ENCODE measurements at places on chromosomes 7 and 10.

GRCh38 chr10:89351412-89351779, 23.6 kb downstream of the IFIT3 start:
- no peak for DNase-seq

- no peak for DNase-seq
Measured at GRCh38 chr7:41994746-41995110, 242.3 kb downstream of the GLI3 start.

GRCh38 chr7:82444220-82444909, 788 bp upstream of the CACNA2D1 start:
- DNase-seq, result no peak

- DNase-seq, result no peak
Measured at GRCh38 chr10:52870562-52870961, 98.0 kb upstream of the MBL2 start.

DNA sequence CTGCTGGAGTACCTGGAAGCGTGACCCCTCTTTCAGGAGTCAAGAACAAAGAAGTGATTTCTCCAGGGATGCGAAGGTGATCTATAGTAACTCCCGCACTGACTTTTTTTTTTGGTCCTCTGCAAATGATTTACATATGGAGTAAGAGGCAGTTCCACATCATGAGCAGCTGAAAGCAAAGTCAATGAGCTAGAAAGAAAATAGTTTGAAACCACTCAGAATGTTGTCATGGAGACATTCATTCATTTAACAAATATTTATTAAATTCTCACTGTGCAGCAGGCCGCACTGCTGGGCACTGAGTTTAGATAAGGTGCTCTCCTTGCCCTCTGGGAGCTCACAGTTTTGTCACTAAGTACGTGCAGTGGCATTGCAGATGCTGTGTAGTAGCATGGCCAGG, 206.7 kb downstream of the CAMK1D start:
- DNase-seq, result no peak

DNA sequence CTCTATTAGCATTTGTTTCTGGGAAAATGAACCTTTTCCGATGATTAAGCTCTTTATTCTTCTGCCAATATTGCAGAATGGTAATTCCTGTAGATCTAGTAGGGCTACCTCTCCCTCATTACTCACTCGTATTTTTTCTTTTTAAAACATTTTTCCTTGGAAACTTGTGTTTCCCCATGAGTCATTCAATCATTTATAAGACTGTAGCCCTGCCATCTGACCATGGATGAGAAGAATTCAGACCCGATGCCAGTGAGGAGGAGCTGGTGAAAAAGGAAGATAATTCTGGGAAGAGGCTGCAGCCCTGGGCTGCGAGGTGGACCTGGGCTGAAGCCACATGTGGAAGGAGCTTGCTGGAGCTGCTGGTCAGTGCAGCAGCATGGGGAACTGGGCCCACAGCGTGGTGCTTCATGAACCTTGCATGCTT, 242.8 kb downstream of the KLF6 start:
- DNase-seq, result no peak

DNA sequence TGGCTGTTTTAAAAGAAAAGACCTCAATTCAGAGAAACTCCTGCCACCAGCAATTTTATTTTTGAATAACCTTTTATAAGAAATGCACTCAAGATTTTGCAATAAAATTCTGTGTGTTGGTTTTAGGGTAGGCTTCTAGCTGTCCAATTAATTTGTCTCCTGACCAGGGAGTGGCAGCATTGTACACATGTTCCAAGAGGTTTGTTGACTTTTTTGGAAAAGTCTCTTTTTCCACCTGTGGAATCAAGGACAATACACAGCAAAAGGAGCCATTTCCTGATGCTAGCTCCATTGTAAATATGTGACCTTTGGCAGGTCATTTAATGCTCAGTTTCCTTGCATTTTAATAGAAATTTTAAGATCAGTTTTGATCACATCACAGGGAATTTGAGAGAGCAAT, 1.8 kb downstream of the GIMAP5 start:
- DNase-seq, result no peak

DNA sequence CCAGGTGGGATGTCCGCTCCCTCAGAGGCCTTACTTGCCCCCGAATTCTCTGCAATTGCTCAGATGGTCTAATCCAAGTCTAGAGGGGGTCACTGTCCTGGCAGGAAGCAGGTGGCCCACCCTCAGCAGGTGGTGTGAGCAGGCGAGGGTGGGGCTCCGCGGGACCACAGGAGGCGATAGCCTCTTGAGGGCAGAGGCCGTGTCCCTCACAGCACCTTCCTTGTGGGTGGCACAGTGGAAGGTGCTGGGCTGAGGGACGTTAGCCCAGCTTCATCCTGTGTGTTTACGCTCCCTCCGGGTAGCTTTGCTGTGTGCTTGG, 38.3 kb upstream of the INPP5A start:
- DNase-seq, result no peak

DNA sequence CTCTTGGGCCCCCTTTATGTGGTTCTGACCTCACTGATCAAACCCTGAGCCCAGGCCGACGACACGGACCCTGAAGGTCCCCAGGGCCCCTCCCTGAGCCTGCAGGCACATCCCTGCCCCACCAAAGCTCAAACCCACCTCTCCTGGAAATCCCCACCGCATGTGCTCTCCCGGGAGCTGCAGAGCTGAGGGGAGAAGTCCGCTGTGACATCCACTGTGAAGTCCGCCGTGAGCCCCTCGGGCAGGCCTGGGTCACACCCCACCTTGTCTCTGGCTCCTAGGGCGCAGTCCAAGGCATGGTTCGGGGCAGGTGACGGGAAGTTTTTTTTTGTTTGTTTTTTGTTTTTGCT, 100.2 kb downstream of the MICALL2 start:
- no peak for DNase-seq

DNA sequence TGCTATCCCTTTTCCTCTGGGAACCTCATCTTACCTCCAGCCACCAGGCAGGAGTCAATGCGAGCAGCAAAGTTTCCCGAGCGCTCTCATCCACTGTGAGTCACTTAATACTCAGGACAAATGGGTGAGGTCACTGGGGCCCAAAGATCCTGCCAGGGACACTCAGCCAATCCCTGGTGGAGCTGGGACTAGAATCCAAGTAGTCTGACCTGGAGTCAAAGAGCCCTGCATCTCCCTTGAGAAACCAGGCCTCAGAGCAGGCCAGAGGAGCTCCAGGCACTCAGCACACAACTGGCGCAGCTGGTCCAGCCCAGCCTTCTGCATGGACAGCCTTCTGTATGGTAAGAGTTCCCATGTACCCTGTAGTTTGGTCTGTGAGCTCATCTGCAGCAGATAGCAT, 142.3 kb downstream of the MAPK8 start:
- no peak for DNase-seq

DNA sequence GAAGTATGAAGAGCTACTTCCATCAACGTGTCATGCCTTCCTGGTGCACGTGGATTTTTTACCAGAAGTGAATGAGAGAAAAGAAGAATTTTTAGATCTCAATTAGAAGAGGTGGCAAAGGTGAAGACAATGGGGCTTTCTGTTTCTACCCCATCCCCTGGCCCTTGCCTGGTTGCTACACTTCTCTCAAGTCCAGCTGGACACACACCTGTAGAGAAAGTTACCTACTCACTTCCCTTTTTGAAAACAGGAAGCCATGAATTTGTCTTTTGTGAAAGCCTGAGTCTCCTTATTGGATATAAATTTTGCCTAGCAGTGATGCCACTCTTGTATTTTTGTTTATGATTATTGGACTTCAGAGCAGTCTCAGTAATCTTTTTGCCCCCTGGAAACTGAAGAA, 142.9 kb upstream of the AKR1E2 start:
- DNase-seq, result no peak

DNA sequence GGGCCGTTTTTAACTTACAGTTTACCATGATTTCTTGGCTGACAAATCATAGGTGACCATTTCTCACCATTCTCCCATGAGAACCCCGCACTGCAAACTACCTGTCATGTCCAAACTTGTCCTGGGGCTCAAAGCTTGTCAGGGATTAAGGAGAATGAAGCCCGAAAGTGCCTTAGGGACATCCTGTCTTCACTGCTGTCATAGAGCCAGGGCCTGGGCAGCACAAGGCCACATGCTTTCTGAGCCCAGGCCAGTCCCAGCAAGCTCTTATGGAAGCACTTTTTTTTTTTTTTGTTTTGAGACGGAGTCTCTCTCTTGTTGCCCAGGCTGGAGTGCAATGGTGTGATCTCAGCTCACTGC, 33.9 kb downstream of the CCM2 start:
- DNase-seq, result no peak

GRCh38 chr10:62130948-62131347, 137.7 kb downstream of the RTKN2 start:
- no peak for DNase-seq

- peak; percentile 49 for DNase-seq
Measured at GRCh38 chr7:116630932-116631671, 40.9 kb upstream of the MET start.

GRCh38 chr7:36758879-36759278, 34.6 kb upstream of the AOAH start:
- no peak for DNase-seq

- DNase-seq, result no peak
Measured at GRCh38 chr10:86385806-86386205, 19.2 kb upstream of the GRID1 start.

GRCh38 chr7:91050677-91051076, 213.6 kb upstream of the FZD1 start:
- no peak for DNase-seq

GRCh38 chr10:121804460-121804859, 123.4 kb downstream of the ATE1 start:
- no peak for DNase-seq

DNA sequence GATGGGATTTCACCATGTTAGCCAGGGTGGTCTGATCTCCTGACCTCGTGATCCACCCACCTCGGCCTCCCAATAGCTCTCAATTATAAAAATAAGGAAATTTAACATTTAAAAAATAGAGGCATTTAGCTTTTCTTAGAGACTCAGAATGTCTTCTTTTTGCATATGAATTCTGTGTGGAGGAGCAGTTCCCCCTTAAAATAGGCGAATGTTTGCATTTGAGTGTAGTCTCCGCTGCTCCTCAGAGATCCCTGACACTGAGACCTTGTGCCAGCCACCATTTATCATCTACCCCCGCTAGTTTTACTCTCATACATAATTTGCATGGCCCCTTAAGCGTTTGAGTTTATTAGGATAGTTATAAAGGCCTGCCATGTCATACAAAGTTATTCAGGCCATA, 461.9 kb downstream of the SORCS3 start:
- DNase-seq, result no peak
